ENCODE measurements at places on chromosomes 4 and X.

GRCh38 chr4:119093042-119093827, 42.4 kb upstream of the MYOZ2 start:
- no peak for DNase-seq

- DNase-seq, result no peak
These were observed 17.0 kb downstream of the ADGRA3 start for GRCh38 chr4:22498866-22499265.

DNA sequence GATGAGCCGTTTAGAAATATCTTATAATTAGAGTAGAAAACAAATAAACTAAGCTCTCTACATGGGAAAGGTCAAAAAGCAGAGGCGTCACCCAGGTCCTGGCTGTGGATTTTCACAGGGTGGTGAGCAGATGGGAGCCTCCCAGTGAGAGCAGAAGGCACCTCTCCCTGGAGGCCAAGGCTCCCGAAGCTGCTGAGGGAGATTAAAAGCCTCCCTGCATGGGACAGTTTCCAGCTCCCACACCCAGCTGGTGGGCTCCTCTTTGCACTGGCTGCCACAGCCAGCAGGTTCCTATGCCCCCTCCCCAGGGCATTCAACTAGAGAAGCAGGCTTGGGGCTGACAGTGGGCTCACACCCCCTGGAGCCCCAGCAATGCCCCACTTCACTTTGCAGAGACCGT, 55.2 kb upstream of the TBC1D9 start:
- DNase-seq, result no peak

DNA sequence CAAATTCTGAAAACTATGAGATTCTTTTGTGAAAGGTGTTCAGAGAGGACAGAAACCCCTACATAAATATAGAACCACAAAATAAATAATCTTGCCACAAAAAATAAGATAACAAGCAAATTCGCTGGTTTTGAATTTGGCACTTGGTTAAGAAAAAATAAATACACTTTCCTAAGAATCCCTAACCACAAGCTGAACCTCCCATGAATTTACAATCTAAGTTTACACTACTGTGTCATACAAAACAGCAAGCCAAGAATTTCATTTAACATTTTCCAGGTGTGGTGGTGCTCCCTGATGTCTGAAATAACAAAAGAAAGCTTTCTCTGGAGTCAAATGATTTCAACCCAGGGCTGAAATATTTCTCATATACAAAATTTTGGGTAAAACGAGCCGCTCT, 121.0 kb downstream of the KCNIP4 start:
- no peak for DNase-seq

DNA sequence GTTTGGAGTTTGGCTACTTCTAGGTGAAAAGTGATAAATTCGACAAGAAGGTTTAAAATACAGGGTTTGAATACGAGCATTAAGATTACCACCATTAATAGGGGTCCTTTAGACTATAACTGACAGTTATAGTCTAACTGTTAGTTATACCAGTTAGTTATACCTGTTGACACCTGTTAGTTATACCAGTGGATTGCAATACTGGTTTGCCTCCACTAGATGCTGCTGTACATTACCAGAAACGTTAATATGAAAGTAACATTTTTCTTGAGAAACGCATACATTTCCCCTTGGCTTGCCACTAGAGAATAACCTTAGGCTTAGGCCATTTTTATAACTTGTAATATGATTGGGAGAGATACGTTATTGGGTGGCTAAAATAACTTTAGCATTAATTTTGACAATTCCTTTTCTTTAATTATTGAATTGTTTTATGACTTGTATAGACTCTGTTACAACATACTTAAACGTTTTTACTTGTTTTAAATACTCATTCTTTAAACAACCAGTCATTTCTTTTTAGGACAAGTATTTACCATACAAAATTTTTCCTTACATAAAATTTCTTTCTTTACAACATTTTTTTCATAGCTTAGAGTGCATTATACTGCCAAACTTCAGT, 911.2 kb downstream of the FSTL5 start:
- DNase-seq, result no peak

GRCh38 chrX:47218920-47219815, 687 bp downstream of the CDK16 start:
- DNase-seq, result no peak

Data from bone marrow (tissue), 2 donors.